ENCODE measurements at places on chromosomes 1 and 21.
A peak's percentile ranks its signal among the peaks of the same experiment; 100 is the strongest.

GRCh38 chr1:31593770-31594632, 17.7 kb downstream of the TINAGL1 start:
- DNase-seq, result peak; percentile 81

GRCh38 chr1:184191181-184191621, 139.7 kb downstream of the TSEN15 start:
- no peak for DNase-seq

DNA sequence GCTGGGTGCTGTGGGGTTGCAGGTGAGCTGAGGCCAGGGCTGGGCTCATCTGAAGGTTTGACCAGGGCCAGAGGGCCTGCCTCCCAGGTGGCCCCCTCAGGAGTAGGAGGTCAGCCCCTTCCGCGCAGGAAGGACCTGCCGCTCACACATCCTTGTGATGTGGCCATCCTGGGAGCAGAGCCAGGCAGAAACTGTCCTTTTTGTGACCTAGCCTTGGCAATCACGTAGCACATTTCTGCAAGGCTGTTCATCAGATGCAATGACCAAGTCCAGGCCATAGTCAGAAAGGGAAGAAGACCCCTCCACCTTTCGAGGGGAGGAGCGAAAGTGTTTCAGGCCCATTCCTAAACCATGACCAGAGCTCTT, 55.5 kb upstream of the TRAPPC10 start:
- peak; percentile 36 for DNase-seq

DNA sequence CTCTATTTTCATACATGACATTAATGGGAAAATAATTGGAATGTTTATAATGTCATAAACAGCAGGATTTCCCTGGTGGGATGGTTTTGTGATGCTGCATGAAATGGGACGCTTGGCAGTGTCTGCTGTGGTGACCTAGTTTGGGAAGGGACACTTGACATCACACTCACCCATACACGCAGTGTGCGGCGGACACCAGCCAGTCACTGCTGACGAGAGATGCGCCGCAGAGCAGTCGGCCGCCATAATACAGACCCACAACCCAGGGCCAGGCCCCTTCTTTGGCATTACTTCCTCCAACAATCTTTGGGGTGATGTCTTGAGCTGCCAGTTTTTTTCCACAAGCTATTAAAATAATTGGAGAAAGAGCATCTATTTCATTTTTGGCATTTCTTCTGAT, 49.5 kb downstream of the CHODL start:
- DNase-seq, result no peak

GRCh38 chr1:2973601-2974593, 47.4 kb upstream of the ACTRT2 start:
- DNase-seq, result no peak

GRCh38 chr1:95793893-95794292, 559.9 kb downstream of the RWDD3 start:
- DNase-seq, result no peak

DNA sequence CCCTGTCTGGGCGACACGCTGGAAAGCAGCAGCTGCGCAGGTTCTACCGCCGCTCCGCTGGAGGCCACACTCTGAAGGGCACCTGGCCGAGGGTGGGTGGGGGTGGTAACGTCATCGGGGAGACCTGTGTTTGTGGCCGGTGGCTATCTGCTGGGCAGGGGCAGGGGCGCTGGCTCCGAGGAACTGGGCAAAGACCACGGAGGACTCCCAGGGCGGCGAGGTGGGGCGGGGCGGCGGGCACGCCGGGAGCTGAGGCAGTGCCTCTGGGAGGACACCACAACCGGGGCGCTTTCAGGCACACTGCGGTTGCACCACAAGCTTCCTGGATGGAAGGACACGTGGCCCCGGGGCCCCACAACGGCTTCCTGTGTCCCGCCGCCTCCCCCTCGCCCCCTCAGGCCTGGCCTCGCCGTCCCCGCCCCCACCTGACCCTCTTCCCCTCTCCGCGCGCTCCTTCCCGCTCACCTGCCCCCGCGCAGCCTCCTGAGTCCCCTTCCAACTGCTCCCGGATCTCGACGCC, 3.3 kb upstream of the DENND2D start:
- DNase-seq, result no peak

GRCh38 chr1:14606632-14607031, 8.1 kb downstream of the KAZN start:
- DNase-seq, result no peak

DNA sequence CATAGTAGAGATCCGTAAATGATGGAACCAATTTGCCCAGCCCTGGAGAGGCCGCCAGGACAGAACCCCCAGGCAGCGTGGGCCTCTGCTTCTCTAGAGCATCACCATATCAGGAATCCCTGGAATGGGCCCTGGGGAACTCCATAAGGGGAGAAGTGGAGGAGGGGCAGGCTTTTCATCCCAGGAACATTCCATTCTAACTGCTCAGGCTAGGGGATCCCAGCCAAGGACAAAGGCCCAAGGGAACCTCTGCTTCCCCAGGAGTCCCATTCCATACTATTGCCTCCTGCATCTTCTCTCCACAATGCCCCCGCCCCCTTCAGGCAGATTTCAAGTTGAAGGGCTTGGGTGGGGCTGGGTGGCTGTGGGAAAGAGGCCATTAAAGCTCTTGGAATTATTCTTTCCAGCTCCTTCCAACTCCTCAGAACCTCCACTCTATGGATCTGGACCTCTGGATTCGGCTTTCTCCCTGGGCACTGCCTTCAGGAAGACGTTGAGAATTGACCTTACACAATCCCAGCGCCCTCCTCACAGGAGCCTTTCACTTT, 6.0 kb downstream of the TRNP1 start:
- DNase-seq, result no peak

- DNase-seq, result peak; percentile 14
Measured at GRCh38 chr1:200794506-200795065, 55.9 kb downstream of the CAMSAP2 start.

GRCh38 chr1:78606274-78606673, 14.0 kb upstream of the IFI44L start:
- no peak for DNase-seq

DNA sequence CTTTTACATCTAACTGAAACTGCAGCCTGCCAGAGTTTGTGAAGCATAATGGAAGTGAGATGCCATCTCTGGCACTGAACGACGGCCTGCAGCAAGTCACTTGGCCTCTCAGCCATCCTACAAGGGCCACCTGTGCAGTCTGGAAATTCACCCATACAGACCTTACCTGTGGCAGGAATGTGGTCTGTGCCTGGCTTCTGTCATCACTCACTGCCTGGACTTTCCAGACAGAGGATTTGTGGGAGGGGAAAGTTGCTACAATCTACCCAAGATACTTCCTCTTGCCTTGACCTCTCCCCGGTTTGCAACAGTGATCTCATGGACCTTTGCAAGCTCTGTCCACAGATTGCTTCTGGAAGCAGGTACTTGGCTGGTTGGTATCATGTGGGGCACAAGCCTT, 58.4 kb upstream of the ATP1B1 start:
- no peak for DNase-seq

DNA sequence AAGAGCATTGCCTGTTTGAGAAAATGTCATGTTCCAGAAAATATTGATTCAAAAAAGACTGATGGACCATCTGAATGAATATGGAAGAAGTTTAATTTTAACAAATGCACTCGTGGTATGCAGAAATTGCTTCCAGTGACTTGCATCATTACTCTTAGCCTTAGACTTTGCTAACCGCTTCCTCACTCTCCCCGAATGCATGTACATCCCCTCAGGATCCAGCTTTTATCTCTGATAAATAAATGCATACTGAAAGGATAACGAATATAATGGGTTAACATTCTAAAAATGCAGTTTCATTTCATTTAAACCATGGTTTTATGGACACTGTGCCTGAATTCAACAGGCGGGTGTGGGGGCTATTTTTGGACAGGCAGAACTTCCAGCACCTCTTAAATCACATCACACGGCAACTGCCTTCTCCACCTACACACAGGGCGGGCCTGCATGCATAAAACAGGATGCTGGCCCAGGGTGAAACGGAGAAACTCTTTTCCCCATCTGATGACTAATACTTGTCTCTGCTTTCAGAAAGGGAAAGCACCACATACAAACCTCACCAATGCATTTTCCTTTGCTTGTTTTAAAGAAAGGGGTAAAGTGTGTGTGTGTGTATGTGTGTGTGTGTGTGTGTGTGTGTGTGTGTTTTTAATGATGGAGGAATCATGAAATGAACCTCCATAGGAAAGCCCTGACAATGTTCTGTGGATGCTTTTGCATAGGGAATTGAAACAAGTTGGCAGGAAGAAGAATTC, 48.7 kb downstream of the SPAG17 start:
- no peak for DNase-seq

DNA sequence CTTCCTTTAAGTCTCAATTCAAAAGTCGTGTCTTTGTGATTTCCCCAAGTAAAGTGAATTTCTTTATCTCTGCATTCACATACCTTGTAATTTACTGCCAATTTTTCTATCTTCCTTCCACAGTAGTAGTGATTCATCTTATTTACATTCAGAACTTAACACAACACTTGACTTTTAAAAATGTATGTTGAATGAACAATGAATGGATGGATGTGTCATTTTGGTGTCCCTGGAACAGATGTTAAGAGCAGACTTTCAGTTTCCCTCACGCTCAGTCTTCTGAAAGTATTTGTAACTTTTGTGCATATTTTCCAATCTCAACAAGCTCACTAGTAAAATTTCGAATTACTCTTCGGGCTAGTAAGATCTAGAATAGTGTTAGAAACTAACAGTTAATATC, 352.0 kb downstream of the HHIPL2 start:
- DNase-seq, result no peak

GRCh38 chr1:106798991-106799390, 257.5 kb upstream of the PRMT6 start:
- DNase-seq, result no peak

GRCh38 chr21:34589511-34590282, 25.2 kb downstream of the RCAN1 start:
- peak; percentile 8 for DNase-seq

DNA sequence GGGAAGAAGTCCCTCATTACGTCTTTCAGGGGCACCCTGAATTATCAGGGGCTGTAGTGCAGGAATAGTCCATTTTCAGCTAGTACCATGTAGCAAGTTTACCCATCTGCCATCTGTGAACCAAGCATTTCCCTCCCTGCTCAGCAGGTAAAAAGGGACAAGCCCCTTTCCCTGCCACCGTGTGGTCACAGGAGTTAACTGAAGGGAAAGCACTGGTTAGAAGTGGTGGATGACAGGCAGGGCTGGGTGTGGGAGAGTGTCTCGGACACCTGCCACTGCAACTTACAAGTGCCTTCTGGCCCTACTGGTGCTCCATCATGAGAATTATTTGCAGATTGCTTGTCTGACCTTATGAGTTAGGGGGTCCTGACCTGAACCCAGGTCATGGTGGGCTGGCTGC, 32.0 kb upstream of the IGSF5 start:
- no peak for DNase-seq

- no peak for DNase-seq
Measured at GRCh38 chr1:7827126-7827955, 25.5 kb downstream of the UTS2 start.

DNA sequence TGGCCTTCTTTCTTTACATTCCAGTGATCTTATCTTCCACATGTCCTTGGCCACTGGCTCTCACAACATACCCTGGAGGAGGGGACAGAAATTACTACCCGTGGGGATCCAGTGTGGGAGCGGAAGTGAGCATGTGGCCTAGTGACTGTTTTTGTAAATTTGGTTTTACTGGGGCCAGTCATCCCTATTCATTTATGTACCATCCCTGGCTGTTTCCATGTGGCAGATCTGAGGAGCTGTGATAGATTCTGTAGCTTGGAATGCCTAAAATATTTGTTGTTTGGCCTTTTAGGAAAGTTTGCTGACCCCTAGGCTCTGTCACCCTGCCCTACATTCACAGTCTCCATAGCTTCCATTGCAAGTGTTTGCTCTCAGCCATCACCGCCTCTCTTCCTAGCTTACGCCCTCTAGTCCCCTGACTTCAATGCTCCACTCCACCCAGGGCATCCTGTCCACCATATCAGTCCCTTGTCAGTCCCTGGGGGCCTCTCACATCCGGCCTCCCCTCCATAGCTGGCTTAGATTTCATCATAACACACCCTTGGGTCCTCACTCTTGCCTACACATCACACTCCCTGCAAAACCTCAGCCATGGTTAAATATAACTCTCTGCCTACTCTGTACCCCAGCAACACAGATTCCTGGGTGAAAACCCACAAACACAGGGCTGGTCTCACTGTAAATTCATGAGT, 25.8 kb downstream of the DHCR24 start:
- no peak for DNase-seq

DNA sequence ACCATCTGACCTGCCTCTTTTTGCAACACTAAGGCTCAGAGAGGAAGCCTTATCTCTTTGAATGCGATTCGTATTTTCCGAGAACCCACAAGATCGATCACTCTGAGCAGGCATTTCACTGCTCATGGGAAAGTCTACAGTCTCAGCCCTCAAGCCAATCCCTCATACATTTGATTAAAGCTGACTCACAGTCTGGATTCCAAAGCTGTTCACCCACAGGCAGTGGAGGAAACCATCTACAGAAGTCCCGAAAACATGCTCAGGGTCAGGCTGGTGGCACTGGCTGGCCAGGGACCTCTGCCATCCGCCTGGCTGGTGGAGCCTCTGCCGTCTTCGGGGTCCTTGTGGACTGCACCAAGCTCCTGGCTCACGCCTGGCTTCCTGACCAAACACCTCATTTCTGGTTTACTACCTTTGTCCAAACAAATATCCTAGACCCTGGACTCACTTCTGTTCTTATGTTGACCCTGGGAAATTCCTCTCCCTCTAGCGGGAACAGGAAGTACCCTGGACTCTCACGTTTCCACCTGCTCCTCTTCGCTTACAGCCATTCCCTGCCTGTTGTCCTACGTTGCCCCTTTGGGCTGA, 650.0 kb downstream of the SMYD3 start:
- DNase-seq, result peak; percentile 77

- DNase-seq, result no peak
Measured at GRCh38 chr1:60068393-60069045, 5.1 kb downstream of the C1orf87 start.

DNA sequence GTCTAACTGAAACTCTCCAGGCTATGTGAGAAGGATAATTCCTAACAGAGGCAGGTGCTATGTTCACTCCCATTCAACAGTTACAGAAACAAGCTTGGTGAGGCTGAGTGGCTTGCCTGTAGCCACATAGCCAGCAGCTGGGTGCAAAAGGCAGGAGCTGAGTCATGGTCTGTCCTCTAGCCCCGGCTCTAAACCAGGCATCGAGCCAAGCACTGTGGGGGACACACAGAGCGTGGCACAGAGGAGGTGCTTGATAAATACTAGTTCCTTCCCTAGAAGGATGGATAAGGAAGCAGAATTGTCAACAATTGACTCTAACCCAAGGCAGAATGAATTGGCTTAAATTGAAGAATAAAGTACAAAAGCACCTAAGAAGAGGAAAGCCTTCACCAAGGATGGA, 10.4 kb upstream of the KCNA2 start:
- DNase-seq, result no peak

GRCh38 chr1:15760520-15761211, 2.1 kb downstream of the FBLIM1 start:
- peak; percentile 78 for DNase-seq

GRCh38 chr1:23402286-23403037, 22.1 kb downstream of the TCEA3 start:
- DNase-seq, result no peak

DNA sequence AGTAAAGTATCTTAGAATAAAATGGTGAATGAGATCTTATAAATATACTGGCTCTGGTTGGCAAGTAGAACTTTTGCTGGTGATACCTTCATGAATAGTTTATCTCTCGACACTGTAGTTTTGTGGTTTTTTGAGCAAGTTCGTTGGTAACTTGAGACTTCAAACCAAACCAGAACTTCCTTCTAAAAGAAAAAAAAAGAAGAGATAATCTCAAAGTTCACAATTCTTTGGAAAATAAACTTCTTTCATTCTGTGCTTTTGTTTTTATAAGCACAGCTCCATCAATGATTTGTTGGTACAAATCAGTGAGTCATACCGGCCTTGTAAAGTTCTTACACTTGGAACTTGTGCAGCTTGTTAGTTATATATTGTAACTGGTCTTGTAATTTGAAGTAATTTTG, 2.3 kb downstream of the HIPK1 start:
- no peak for DNase-seq

Measured in dermis microvascular lymphatic vessel endothelial cell (primary cell).